Heart right ventricle (tissue), 16 donors: ENCODE measurements at places on chromosomes 1 and 21. TPM values are rescaled to one million over a fixed set of nuclear protein-coding genes. Genes with fewer than 3 reads are reported as not detected.

OR2T33 gene
- total RNA-seq = not detected

RASAL2 gene
- 36.8 TPM for total RNA-seq

MCM3AP gene
- total RNA-seq = 58.8 TPM

CRABP2 gene
- 1.3 TPM for total RNA-seq

SPTA1 gene
- 0.05 TPM for total RNA-seq

SYT11 gene
- total RNA-seq = 15.2 TPM

NUDT4B gene
- 0.54 TPM for total RNA-seq

FNDC7 gene
- not detected for total RNA-seq

KCNQ4 gene
- total RNA-seq = 2.5 TPM

CHD1L gene
- 8.8 TPM for total RNA-seq

GRCh38 chr1:209626346-209627026 lies 25.7 kb downstream of the LAMB3 start:
- DNase-seq = no peak

DNA sequence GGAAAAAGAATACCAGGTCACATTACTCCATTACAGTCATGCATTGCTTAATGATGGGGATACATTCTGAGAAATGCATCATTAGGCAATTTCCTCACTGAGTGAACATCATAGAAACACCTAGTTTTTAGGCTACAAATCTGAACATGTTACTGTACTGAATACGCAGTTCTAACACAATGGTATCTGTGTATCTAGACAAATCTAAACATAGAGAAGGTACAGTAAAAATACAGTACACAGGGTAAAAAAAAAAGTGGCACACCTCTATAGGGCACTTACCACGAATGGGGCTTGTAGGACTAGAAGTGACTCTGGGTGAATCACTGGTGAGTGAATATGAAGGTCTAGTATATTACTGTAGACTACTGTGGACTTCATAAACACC lies 115.7 kb downstream of the AKT3 start:
- no peak for DNase-seq

DNA sequence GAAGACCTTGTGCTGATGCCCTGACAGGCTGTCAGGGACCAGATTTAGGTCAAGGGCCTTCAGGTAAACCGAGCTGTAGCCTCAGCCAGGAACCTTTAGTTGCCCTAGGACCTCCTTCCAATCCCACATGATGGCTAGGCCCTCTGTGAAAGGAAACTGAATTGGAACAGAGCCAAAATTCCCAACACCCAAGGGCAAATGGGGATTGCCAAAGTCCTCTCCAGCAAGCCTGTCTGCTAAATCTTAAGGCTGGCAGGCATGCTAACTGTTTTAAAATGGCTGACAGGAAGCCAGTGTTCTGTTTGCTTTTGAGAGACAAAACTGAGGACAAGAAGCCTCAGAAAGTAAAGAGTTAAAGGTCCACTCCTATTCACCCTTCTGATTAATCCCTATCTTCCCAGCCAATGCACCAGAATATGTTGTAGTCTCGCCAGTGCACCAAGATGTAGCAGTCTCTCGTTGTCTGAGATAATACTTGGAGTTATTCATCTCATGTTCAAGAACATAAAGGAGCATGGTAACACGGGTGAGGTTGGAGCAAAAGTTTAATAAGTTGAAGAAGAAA lies 35.1 kb downstream of the MSTO1 start:
- no peak for DNase-seq

DNA sequence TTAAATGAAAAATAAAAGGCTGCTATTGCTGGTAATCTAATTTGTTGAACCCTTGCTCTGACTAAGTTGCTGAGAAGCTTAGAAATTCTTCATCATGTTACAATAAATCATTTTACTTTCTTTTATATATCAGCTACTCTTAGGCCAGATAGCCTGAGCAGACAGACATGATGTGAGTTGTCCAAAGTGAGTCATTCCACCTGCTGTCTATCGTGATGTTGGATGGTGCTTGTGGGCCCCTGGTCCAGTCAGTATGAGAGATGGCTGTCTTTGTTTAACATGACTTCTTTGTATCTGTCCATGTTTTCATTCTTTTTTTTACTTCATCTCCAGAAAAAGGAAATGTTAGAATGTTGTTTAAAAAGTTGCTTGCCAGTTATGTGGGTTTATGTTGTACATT lies 188.8 kb downstream of the ADGRL2 start:
- DNase-seq = no peak

- DNase-seq = no peak
Measured at GRCh38 chr1:248817065-248817464, 8.7 kb downstream of the SH3BP5L start.

- peak; percentile 79 for DNase-seq
Measured at GRCh38 chr1:21911205-21912001, 25.7 kb downstream of the HSPG2 start.

GRCh38 chr21:42226626-42227025 lies 7.7 kb downstream of the ABCG1 start:
- DNase-seq = no peak

DNA sequence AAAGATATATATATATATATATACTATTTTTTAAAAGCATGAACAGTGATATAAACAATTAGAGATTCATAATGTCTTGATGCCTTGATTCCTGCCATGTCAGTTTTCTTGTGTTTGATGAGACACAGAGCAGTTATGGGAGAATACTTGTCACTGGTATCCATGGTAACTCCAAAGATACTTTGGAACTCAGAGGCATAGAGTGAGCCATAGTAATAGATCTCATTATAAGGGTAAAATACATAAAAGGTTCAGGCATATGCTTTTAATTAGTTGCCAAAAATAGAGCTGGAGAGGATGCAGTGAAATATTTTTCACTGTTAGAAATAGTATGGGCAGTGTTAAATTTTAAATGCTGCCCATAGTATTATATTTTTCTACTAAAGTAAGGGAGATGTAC lies 134.1 kb downstream of the SYT14 start:
- DNase-seq = no peak

GRCh38 chr1:10530281-10530740 lies 55.6 kb downstream of the PEX14 start:
- no peak for DNase-seq

- DNase-seq = no peak
Measured at GRCh38 chr1:214402613-214403083, 121.7 kb downstream of the SMYD2 start.

DNA sequence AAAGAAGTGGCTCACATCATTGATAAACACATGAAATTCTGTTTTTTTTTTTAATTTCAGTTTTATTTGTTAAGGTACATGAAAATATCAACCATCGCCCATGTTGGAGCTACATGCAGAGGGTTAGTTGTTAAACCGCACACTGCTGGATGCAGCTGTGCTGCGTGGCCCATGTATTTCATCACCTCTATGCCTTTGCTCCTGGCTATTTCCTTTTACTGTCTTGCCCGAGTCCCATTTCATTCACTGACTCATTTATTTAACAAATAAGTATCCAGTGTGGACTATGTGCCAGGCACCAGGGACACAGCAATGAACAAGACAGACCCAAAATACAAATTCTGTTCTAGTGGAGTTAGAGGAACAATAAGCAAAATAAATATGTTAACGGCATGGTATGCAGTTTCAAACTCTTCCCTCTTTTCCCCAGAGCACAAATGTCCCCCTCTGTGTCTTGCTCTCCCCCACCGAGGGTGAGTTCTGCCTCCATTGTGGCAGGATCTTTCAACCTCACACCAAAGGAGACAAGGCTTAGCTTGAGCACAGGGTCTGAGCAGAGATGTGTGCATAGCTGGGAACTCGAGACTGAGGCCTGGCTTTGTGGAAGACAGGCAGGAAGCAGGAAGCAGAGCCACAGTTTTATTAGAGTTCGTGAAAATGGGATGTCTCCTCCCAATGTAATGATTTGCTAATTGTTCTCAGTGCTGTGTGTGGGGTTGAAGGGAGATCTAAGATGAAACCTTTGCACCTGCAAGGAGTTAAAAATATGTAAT lies 44.6 kb downstream of the MAN1C1 start:
- DNase-seq = no peak

DNA sequence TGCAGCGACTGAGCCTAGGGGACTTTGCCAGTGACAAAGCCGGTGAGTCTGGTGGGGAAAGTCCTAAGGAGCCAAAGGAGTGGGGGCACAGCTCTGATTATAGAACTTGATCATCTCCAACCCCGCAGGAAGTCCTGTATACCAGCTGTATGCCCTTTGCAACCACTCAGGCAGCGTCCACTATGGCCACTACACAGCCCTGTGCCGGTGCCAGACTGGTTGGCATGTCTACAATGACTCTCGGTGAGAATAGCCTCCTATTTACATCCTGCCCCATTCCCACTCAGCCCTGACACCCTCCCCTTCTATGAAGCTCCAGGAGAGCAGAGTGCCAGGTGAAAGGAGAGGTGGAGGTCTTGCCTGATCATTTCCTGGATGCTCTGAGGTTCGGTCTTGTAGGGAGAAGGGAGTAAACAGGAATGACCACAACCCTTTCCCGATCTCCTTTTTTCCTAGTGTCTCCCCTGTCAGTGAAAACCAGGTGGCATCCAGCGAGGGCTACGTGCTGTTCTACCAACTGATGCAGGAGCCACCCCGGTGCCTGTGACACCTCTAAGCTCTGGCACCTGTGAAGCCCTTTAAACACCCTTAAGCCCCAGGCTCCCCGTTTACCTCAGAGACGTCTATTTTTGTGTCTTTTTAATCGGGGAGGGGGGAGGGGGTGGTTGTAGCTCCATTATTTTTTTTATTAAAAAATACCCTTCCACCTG lies 1.2 kb upstream of the PPOX start:
- no peak for DNase-seq

- DNase-seq = no peak
Measured at GRCh38 chr1:211340622-211341507, 14.2 kb downstream of the TRAF5 start.

GRCh38 chr1:167057241-167057688 lies 32.9 kb downstream of the GPA33 start:
- no peak for DNase-seq

- DNase-seq = no peak
Measured at GRCh38 chr1:242856289-242856688, 331.8 kb upstream of the PLD5 start.

- DNase-seq = no peak
Measured at GRCh38 chr1:143699731-143700130, 272.1 kb downstream of the FAM72C start.

GRCh38 chr21:33198346-33199099 lies 31.2 kb upstream of the IFNAR2 start:
- peak; percentile 38 for DNase-seq

DNA sequence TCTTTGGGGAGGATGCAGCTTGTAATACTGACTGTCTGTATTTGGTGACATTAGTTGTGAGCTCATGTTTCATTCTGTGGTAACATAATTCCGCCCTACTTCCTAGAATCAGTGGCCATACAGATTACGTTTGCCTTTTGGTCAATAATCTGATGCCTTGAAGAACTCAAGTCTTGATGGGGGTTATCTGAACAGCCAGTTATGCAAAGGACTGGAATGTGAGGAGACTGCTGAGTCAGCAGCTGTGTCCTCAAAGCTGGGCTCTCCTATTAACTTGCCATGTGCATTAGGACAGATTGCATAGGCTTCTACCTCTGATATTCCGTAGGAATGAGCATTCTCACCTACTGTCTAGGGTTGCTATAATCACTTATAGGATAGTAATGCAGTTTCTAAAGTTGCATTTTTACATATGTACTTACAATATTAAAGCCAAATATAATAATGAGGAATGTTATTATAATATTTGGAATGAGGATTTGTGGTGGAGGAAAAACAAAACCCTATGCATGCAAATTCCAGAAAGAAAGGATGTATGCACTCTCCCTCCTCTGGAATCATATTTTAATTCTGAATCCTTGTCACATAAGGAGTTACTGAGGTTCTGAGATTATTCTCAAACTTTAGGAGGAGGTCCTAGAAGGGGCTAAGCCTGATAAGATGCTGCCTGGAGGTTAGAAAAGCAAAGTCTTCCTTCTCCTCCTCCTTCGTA lies 116.0 kb downstream of the NOS1AP start:
- no peak for DNase-seq

DNA sequence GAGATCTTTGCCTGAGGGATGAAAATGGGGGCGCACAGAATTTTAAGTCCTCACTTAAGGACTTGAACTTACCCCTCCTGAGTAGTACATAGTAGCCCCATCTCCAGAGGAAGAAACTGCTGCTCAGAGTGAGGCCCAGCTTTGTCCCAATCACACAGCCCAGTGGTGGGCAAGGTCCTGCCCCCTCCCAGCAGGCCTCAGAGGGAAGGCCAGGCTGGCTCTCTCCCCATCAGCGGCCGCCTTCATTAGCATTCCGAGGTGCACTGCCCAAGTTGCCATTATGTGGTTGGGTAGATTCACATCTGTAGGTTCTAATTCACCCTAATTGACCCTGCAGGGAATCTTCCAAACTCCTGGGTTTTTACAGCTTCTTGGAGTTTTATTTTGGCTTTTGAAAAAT lies 59.1 kb downstream of the FOXO6 start:
- DNase-seq = no peak

DNA sequence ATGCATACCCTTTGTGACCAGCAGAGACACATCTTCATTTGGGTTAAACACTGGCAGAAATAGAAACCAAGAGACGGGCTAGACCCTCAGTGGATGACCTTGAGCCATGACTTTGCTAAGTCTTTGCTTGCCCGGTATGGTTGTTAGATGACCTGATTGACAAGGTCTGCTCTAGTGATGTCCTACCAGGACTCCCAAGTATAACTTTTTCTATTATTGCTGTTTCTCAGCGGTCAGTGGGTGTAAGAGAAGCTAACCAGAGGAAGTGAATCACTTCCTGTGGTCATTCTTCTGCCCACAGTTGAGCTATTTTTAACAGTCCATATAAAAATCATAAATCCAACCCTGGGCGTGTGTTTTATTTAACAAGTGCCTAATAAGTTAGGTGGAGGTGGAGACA lies 126.2 kb upstream of the ETS2 start:
- no peak for DNase-seq

DNA sequence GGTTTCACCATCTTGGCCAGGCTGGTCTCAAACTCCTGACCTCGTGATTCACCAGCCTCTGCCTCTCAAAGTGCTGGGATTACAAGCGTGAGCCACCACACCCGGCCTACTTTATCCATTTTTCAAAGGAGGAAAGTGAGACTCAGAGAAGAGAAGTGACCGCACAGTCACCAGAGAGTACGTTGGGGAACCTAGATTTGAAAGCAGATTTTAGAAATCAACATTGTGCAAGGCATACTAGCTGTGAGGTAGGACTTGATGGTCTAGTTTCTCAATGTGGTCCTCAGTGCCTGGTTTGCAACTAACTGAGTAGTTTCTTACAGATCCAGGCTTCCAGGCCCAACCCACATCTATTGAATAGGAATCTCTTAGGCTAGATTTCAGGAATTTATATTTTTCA lies 1.7 kb upstream of the PRCC start:
- DNase-seq = no peak

DNA sequence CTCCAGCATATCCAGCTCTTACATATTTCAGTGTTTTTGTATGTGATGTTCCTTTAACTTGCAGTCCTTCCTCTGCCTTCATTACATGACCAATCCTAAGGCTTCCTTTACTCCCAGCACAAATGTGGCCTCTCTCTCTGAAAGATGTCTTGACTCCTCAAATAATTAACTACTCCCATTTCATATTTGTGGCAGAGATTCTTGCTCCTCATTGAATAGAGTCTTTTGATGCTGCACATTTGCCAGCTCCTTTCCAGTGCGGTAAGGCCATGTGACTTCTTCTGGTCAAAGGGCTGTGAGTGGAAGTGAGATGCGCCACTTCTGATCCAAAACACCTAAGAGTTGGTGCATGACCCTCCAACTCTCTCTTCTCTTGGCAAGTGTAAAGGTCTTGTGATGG lies 19.1 kb upstream of the LAMC1 start:
- DNase-seq = no peak
